ENCODE measurements at places on chromosomes 16 and 17.

DNA sequence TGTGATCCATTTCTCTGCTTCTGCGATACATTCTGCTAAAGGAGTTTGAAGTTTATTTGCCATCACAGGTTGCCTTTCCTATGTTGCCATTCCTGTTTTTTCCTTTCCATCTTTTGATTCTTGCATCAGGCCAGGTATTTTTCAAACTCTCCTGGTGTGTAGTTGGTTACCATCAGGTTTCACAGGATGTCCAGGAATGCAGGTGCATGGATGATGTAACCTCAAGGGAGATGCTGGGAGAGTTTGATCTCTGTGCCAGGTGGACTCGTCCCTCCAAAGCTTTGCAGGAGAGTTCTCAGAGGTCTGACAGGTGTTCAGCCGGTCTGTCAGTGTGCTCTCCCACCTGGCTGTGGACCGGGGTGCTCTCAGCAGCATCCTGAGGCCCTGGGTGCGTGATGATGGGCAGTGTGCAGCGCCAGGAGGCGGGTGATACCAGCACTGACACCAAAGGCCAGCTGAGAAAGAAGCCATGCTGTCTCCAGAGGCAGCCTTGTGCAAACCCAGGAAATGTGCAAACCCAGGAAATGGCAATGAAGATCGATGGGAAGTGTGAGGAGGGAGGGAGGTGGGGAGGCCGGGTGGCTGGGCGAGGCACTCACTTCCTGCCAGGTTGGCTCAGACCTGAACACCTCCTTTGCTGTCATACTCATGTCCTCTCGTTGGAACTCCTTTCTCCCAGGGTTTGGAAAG is 1.7 kb downstream of the ATP2C2 start:
- DNase-seq: no peak

GRCh38 chr17:81026266-81027036 is 8.5 kb upstream of the BAIAP2 start:
- no peak for DNase-seq

DNA sequence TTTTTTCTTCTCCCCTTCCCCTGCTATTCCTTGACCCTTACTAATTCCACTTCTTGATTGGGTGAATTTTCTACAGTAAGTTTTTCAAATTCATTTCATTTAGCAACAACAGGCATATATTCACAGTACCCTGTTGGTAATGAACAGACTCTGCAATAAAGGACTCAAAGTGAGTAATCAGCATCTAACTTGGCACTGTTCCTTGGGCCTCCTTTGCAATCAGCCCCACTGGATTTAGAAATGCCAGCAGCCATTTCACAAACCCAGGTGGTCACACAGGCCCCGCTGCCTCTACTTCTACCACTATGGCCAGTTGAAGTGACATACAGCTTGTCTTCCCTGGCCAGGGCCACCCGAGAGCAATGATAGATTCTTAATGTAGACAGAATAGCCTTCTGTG is 113.8 kb downstream of the CYB561 start:
- no peak for DNase-seq

DNA sequence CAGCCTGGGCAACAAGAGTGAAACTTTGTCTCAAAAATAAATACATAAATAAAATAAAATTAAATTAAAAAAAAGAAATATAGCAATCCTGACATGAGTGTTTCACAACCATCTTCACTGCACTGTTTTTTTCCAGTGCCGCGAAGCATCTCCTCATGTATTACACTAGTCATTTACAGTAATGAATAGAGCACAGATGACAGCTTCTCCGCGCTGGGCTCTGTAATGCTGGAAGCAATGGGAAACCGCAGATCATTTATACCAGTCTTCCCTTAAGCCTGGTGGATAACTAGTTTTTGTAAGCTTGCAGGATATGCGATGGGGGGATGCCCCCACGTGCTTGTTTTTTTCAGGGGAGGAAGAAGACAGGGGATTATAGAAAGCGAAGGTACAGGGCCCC is 86.9 kb downstream of the MYH13 start:
- peak; percentile 40 for DNase-seq
